HL-60 (cell line): ENCODE measurements at places on chromosomes 4 and X.

DNA sequence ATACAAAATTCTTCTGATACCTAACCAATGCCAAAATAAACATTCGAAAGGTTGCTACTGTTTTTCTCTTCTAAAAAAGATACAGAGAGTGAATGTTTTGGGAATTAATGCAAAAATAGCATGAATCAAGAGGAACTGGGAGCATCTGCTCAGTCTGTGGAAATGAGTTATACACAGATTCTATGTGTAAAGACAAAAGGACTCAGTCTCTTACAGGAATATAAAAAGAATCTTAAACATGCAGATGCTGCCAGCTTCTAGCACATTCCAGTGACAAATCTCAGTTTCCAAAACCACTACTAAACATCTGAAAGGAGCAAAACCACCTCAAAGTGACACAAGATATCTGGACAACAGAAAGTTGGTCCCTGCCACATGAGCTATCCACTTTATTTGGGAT is 55.0 kb downstream of the PAPSS1 start:
- DNase-seq = no peak

GRCh38 chrX:46572340-46572936 is 1.1 kb upstream of the CHST7 start:
- no peak for DNase-seq

DNA sequence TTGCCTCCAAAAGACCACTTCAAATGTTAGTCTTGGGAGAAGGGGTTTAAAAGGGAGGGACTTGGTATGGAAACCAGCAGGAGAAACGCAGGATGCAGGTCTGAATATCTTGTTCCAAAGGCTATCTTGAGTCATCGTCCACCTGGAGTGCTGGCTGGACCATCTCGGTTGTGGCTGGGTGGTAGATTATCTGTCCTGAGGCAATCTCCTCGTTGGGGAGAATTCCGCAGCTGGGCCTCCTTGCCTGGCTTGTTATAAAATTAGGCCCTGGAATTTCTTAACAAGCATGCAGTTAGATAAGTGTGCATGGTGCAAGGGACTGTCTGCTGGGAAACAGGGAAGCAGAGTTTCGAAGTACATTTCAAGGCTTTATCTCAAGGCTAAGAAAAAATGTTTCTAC is 2045.7 kb upstream of the TENM3 start:
- DNase-seq = no peak

DNA sequence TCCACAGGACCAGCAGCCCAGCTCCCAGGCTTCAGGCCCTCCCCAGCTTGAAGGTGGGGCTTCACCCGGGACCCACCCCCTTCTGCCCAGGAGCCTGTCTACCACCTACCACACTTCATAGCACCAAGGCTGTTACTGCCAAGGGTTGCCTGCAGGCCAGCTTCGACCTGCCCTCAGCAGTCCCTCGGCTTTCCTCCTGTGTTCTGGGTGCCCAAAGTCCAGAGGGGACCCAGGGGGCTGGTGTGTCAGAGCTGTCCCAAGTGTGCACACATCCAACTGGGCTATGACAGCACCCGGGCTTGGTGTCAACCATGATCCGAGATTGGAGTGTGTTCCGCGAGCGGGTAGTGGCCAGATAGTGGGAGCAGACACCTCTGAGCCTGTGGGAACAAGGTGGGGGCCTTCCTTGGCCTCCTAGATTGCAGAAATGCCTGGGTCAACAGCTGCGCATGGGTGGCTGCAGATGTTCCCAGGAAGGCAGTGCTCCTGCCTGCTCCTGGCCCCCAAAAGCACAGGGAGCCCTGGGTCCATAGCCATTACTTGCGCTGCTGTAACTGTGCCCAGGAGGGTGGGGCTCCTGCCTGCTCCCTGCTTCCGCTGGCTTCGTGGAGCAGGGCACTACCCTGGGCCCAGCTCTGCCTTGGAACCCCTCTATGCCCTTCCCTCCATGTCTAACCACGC is 16.8 kb downstream of the SULT1B1 start:
- no peak for DNase-seq

- no peak for DNase-seq
Observed at GRCh38 chr4:119471259-119471658, 149.3 kb upstream of the FABP2 start.

- no peak for DNase-seq
Observed at GRCh38 chrX:103309860-103310554, 783 bp downstream of the BEX2 start.

DNA sequence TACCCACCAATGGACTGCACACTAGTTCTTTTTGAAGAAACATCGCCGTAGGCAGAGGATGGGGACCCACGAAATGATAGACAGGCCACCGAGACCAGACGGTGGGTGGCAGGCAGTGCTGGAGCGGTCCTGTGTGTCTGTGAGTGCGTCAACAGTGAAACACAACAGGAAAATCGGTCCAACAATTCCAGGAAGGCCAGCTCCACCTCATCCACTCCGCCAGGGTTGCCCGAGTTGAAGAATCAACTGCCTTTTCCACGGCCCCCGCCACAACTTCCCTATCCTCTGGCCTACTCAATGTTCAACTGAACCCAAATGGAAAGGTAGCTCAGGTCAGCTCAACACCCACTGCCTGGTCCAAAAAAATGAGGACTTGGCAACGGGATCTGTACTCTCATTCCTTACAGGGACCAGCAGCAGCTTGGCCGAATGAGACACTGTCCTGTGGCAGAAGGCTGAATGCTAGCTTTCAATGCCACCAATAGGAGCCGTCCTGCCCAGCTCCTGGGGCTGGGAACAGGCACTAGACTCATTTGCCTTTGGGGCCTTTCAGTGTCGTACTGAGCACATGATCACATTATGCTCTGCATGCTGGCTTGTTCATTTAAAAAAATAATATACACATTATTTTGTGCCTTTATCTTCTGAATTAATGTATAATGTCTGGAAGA is 43.5 kb downstream of the MID1 start:
- no peak for DNase-seq

GRCh38 chr4:183059797-183060196 is 39.3 kb upstream of the WWC2 start:
- DNase-seq = no peak

GRCh38 chr4:128220286-128221235 is 67.1 kb downstream of the PGRMC2 start:
- DNase-seq = no peak

- peak; percentile 40 for DNase-seq
Observed at GRCh38 chr4:83320548-83320947, 14.1 kb downstream of the HPSE start.

GRCh38 chrX:93594780-93595179 is 78.6 kb downstream of the NAP1L3 start:
- no peak for DNase-seq

DNA sequence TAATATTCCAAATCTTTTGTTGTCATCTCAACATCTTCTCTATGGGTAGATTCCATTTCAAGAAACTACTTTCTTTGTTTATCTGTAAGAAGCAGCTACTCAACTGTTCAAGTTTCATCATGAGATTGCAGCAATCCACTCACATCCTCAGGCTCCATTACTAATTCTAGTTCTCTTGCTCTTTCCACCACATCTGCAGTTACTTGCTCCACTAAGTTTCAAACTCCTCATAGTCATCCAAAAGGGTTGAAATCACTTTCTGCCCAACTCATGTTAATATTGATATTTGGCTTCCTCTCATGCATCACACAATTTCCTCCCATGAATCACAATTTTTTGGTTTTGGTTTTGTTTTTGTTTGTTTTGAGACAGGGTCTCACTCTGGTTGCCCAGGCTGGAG is 35.7 kb downstream of the ADH5 start:
- no peak for DNase-seq
